ENCODE measurements at places on chromosomes 7 and 10. TPM values are rescaled to one million over a fixed set of nuclear protein-coding genes. Genes with fewer than 3 reads are reported as not detected.

LRGUK gene
- total RNA-seq, result not detected

HOXA3 gene
- 12.0 TPM for total RNA-seq

AGR2 gene
- not detected for total RNA-seq

IRF5 gene
- 1.5 TPM for total RNA-seq

HKDC1 gene
- total RNA-seq, result not detected

TBXAS1 gene
- total RNA-seq, result 2.3 TPM

PON1 gene
- not detected for total RNA-seq

LRRC4 gene
- 3.8 TPM for total RNA-seq

CAV1 gene
- 1,483 TPM for total RNA-seq

OLAH gene
- 0.51 TPM for total RNA-seq

ZNF518A gene
- 11.9 TPM for total RNA-seq

HIBADH gene
- total RNA-seq, result 19.7 TPM

RNF148 gene
- 0.83 TPM for total RNA-seq

OR2A1 gene
- not detected for total RNA-seq

CCDC3 gene
- total RNA-seq, result 1.2 TPM

- no peak for DNase-seq
Observed at GRCh38 chr10:132328106-132328505, 3.9 kb upstream of the LRRC27 start.

- no peak for DNase-seq
Observed at GRCh38 chr10:3791974-3792633, 7.1 kb upstream of the KLF6 start.

DNA sequence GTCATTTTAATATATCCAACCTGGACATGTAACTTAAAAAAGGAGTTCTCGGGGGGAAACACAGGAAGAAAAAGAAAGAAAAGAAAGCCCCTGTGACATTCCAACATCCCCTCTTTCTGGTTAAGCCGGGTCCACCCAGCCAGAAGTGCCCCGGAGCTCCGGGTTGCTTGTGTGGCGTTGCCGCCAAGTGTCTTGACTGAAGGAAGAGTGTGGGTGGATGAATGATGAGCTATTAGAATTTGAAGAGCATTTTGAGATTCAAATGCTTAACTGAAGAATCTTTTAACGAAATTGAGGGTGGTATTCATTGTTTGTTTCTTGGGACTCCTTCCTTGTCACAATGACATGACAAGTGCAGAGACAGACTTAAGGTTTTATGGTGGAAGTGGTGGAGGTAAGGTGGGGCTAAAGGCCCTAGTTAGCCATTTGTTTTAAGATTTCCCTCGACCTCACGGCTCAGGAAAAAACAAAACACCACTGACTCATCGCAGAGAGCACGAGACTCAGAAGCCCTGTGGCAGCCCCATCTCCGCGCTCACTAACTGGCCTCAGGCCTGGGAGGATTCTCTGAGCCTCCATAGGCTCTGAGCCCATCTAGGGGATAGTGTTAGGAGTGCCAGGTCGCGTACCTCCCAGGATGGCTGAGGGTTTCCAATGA, 1.8 kb upstream of the GLI3 start:
- peak; percentile 89 for DNase-seq

GRCh38 chr7:155893176-155893575, 80.9 kb upstream of the SHH start:
- no peak for DNase-seq

- no peak for DNase-seq
Observed at GRCh38 chr7:114806590-114807162, 115.2 kb upstream of the MDFIC start.

- no peak for DNase-seq
Observed at GRCh38 chr10:119302172-119302571, 94.8 kb downstream of the GRK5 start.

GRCh38 chr10:80201608-80202141, 3.7 kb downstream of the ANXA11 start:
- no peak for DNase-seq

DNA sequence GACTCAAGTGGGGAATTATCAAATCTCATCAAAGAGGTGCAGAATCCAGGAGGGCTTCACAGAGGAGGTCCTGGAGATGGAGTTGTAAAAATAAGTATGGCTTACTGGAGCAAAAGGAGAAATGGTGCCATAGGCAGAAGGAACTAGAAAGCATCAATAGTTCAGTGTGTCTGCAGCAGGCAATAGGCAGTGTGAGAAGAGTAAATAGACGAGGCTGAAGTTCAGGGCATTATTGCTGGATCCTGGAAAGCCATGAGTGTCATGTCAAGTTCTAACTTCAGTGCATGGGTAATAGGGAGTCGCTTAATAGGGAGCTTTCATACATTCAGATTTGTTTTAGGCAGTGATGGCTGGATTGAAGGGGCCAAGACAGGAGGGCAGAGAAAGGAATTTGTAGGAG, 39.3 kb downstream of the CYP26A1 start:
- DNase-seq, result no peak

- no peak for DNase-seq
Observed at GRCh38 chr7:28891192-28891875, 66.8 kb downstream of the TRIL start.

DNA sequence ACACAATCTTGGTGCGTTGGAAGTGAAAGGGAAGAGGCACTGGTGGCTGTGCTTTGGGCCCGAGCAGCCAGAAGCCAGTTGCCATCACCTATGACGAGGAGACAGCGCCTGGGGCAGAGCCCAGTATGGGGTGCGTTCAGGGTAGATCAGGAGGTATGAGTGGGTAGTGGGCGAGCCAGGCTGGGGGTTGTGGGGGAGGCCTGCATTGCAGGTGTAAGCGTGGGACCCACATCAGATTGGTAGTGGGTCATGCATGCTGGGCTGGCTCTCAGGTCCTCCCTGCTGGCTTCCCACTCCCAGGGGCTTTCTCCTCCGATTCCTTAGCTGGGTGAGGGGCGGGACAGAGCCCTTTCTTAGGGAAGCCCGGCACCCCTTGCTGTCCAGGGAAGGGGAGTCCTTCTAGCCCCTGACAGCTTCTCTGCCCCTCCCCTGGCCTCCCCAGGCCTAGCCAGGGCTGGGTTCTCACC, 445 bp upstream of the PVRIG start:
- DNase-seq, result no peak

DNA sequence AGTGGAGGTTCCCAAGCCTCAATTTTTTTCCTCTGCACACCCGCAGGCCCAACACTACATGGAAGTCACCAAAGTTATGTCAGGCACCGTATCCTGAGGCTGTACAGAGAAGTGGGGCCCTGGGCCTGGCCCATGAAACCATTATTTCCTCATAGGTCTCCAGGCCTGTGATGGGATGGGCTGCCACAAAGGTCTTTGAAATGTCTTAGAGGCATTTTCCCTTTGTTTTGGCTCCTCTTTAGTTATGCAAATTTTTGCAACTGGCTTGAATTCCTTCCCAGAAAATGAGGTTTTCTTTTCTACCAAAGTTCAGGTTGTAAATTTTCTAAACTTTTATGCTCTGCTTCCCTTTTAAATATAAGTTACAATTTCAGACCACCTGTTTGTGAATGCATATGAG, 365.2 kb downstream of the HGF start:
- DNase-seq, result no peak

DNA sequence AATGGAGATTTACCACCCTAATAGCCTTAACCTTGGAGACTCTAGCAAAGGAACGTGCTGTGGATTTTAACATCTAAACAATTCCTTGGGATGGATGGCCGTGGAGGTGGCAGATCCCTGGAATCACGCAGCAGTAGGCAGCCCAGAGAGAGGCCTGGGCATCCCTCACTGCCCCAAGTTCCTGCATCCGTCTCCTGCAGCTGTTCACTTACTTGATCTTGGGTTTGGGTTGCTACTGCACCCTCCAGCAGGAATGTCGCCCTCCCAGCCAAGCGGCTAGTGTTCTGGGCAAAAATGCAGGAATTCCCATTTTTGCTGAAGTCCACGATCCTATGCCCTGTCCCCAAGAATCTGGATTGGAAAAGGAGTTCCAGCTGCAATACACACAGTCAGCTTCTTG, 166.7 kb upstream of the SH2B2 start:
- DNase-seq, result no peak

GRCh38 chr7:33261585-33261984, 132.2 kb downstream of the BBS9 start:
- DNase-seq, result no peak

DNA sequence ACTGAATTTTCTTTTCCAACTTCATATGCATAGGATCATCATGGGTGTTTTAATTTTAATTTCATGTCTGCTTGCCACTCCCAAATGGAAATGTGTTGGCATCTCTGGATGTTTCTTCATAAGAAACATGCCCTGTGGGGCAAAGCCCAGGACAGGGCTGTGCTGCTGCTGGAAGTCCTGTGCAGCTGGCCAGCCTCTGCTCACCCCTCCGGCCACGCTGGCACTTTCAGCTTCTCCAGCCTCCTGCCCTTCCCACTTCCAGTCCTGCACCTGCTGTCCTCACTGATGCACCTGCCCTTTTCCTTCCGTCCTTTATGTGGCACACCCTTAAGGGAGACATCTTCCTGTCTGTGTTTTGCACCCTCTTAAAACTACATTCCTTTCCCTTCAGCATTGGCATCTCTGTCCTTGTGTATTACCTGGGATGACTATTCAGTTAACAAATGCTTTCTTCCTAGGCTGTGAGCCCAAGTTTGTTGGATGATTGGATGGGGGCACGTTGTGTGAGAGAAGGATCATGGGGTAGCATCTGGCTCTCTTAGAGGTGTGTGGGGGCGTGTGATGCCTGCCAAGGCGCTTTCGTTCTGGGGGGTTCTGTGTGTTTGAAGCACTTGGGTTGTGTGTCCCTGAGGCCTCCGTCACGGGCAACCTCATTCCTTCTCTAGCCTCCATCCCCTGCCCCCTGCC, 56.8 kb downstream of the TCF7L2 start:
- DNase-seq, result no peak

GRCh38 chr7:13908667-13909397, 80.6 kb downstream of the ETV1 start:
- no peak for DNase-seq

- no peak for DNase-seq
Observed at GRCh38 chr10:121216721-121217181, 365.6 kb downstream of the WDR11 start.

DNA sequence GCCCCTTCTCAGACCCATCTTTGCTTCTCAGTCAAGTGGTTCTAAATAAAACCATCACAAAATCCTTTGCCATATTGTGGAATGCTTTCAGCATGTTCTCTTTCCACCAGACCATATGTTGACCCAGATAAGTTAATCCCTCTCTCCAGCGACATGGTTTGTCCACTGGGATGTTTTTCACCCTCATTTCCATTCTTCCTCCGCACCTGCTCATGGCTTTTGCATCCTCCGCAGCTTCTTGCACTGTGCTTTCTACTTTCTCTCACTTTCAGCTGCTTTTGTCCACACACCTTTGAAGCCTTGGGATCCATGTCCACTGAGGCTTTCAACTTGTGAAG, 52.3 kb upstream of the WAC start:
- DNase-seq, result no peak

DNA sequence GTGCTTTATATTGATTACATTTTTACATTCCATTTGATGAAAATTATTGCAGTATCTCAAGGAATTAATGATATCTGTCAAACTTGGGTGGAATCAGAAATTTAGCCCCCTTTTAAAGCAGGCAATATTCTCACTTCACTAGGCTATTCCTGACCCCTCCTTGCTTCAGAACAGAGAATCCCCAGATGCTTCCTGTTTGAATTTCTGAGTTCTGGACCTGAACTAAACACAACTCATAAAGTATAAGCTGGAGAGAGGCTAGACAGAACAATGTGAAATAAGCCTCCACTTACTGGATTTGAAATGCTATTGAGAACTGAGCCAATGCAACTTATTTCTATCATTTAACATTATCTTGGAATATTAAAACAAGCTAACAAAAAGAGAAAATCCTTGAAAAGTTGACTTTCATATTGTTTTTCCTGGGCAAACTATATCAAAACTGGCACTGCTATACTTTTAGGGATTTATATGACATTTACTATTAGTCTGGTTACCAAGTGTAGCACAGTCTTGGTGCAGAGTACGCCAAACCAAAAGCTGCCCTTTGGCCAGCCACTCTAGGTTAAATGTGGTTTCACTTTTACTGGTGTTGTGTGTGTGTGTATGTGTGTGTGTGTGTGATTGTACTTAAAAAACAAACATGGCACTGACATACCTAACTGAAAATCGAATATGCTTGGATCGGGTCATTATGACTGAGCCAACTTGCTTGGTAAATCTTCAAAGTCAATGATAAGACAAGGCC, 19.0 kb upstream of the AGMO start:
- DNase-seq, result peak; percentile 69

DNA sequence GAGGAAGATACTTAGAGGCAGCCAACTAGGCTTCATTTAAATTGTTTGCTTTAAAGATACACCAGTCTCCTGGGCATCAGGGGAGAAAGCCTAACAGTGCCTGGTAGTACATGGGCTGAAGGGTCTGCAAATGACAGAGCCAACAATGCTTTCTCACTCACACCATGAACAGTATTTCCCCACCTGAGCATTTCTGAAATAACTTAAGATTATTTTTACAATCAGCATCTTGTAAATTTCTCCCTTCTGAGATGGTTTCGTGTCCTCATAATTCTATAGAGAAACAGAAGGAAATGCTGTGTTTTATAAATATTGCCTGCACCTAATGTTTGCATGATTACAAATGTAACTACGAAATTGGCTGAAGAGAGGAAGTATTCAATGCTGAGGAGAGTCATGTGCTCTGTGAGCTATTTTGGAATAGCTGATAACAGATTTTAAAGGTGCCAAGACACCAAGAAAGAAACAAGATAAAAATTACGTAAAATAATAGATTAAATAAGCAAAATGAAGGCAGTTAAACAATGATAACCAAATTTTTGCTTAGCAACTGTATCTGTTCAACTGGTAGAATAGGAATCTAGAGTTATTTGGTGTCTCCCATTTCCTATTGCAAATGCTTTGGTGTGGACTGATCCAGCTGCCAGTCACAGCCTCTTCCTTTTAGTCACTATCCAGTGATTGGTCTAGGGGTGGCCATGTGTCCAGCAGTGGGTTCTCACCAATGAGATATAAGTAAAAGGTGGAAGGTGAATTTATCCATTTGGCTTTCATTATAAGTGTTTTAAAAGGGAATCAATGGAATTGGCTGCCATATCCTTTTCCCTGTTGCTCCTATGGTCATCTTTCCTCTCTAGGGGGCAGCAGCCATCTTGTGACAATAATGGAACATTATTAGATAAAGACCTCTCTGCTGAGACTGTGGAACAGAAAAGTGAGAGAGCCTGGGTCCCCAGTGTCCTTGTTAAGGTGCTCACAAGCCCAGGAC, 167.9 kb upstream of the SLC26A5 start:
- DNase-seq, result peak; percentile 12
